ENCODE measurements at places on chromosomes 12 and 14.

DNA sequence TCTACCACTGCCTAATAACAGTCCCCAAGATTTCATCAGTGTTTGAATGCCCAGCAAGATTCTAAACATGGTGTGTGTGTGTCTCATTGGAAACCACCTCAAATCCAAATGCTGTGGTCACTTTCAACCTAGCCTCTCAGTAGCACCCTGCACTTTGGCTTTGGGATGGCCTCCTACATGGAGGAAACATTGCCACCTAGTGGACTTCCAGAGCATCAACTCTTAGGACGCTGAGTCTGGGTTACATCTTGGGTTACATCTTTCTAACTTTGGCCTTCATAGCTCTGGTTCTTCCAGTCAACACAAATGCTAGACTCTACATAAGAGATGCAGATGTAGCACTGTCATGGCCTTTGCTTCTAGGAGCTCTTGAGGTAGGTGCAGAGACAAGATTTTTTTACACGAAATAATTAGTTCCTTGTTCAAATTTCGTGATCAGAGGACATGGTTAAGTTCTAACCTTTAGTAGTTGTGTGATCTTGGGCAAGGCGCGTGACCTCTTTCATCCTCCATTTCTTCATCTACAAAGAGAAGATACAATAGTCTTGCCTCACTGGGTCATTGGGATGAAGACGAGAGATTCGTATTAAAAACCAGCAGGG, 113.5 kb upstream of the VASH1 start:
- no peak for DNase-seq

DNA sequence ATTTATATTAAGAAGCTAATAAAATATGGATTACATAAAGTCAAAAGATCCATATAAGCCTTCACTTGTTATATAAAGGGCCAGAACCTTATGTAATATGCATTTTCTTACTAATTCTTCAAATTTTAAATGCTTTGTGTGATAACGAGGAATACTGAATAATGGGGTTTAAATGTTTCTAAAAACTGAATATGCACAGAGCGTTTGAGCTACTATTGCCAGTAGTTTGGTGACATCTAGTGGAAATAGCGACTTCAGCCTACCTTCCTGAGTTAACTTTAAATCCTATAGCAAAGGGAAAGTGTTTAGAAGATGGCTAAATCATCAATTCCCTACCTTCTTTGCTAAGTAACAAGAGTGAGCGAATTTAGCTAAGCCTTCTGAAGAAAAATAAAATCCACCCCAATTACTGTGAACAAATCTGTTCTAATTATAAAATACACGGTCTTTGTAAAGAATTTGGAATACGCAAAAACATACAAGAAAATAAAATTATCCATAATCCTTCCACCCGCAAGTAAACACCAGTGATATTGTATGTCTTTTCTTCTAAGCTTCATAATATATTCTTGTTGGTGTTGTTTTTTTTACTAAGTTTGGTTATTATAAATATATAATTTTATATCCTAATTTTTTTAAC, 115.5 kb upstream of the G2E3 start:
- peak; percentile 48 for DNase-seq

GRCh38 chr14:80352471-80352870, 141.2 kb upstream of the DIO2 start:
- DNase-seq: no peak

GRCh38 chr12:65517656-65518210, 239.2 kb downstream of the MSRB3 start:
- no peak for DNase-seq

DNA sequence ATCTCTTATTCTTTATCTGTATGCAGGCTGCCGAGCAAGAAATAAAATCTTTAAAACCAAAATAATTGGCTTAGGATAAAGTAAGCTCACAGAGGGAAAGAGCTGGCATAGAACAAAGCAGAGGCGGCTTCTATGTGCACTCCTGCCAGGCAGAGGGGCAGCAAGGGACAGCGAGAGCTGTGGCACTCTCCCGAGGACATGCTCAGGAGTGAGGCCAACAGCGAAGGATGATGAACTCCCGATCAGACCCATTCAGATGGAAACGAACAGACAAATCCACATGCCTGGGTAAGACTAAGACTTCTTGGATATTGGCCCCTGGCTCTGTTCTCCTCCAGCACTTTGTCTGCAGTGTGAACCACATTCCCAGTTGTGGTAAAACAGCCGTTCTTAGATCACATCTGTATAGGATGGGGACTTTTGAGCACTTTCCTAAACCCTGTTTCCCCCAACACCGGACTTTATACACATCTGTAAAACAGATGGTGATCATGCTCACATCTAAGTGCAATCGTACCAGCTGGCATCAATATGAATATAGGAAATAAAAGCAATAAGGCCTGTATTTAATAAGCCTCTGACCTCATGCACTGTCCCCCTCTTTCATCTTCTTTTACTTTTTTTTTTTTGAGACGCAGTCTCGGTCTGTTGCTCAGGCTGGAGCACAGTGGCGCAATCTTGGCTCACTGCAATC, 134.1 kb downstream of the PPM1H start:
- DNase-seq: no peak

- DNase-seq: peak; percentile 24
Observed at GRCh38 chr14:81164167-81164774, 56.5 kb downstream of the GTF2A1 start.

DNA sequence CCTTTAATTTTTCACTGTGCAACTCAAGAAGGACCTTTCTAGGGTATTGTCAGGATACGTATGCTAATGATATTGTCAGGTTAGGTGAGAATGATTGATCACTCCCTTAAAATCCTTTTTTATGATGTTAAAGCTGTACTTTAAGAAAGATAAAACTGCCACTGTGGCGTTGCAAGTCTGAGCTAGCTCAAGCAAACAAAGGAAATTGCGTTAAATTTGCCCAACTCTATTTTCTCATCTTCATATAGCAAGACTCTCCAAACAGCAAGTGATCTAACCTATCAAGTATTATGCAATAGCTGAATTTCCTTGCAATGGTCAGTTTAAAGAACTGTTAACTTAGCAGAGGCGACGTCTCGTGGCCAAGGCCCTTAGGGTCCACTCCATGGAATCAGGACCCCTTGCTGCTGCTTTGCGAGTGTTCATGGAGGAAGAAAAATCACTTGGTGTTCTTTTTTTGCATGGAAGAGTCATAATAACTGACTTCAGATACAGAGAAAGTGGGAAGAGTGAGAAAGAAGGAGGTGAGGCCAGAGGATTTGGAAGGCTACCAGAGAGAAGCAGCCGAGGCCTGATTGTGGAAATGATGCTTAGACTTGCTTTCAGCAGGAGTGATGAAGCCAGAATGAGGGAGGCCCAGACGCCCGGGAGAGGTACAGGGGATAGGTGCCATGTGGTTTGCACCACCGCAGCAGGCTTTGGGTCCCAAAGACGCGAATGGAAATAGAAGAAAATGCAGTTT, 2.5 kb downstream of the TRAF3 start:
- DNase-seq: no peak

All from NCI-H1436 treated with DMSO at 0.1 percent for 48 hours (cell line).